ENCODE measurements at places on chromosomes 2 and 18.

GRCh38 chr2:19764998-19765397 is 136.8 kb downstream of the TTC32 start:
- no peak for DNase-seq

DNA sequence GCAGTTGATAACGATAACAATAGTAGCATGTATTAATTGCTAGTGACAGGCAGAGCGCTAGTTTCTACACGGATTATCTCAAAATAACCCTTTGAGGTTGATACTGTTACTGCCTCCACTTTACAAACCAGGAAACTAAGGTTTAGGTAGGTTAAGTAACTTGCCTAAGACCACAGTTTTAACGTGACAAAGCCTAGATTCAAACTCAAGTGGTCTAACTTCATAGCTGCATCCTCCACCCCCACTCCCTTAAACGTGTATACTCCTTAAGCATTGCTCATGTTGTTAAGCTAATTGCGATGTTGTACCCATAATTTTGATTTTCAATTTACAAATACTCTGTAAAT is 1.2 kb downstream of the ME2 start:
- DNase-seq = no peak

DNA sequence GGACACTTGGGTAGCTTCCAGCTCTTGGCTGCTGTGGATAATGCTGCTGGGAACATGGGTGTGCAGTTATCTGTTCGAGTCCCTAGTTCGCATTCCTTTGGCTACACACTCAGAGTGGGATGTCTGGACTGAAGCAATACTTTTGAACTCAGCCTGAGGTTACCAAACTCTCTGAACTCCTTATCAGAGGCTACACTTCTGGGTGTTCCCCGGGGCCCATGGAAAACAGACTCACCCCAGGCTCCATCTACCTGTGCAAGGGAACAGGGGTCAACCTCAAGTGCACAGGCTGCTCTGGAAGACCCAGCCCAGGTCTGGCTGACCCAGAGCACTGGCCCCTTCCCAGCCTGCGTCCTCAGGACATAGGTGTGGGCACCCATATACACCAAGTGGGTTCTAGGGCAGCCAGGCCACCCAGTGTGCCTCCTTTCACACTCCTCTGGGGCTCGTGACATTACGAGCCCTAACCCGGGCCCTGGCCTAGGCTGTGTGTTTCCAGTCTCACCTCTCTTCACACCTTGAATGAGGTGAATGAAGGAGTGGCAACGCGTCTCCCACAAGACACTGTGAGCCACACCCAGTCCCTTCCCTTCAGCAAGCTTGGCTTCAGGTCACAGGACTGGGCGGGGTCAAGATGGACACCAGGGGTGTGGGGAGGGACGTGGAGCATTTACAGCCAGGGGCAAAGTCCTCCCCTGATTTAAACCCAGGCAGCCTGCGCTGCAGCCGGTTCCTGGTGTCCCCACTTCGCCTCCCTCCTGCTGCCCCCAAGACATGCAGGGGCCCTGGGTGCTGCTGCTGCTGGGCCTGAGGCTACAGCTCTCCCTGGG is at the start of gene ALPI:
Gene ALPI (plus strand): TSS at position 728 of the 830 bp plus-strand sequence. CDS start 47 bp downstream, at position 775.
- no peak for DNase-seq

DNA sequence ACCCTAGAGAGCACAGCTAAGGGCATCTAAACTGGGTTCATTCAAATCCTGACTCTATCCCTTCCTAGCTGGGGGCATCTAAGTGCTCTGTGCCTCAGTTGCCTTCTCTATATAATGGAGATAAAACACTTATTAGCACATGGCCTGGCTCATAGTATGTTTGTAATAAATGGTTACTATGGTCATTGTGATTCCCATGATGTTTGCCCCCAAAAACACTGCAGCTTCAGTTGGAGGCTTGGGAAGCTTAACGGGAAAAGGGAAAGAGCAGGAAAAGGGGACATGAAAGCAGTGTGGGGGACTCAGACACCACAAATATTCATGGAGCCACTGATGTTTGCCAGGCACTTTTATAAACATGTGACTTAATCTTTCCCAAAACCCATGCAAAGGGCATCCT is 118.1 kb downstream of the INHBB start:
- no peak for DNase-seq

- DNase-seq = no peak
Observed at GRCh38 chr2:206218796-206219499, 55.5 kb upstream of the ZDBF2 start.

- DNase-seq = no peak
Observed at GRCh38 chr18:435940-436339, 64.6 kb downstream of the COLEC12 start.

DNA sequence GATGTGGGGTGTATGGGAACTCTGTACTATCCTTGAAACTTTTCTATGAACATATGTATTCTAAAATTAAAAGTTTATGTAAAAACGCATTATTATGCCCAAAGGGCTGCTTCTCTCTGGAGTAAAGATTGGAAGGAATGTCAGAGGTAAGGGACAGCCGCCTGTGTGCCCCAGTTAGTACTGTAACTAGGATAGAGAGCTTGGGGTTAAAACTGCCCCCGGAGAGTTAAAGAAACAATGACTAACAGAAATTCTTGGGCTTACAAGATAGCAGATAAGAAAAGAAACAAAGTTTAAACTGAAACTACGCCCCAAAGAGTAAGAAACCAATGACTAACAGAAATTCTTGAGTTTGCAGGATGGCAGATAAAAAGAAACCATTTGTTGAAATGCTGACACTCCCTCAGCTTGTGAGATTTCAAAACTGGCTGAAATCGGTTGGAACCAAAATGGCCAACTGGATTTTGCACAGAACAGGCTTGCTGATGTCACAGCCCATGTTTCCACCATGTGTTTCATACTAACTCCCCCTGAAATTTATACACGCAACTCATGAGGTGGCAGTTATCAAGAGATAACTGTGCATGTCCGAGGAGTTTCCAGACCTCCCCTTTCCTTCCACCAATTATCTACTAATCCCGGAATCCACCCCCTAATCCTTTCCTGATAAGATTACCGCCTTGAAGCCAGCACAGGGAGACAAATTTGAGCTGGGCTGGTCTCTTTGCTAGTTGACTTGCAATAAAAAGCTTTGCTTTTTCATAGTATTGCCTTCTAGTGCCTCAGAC is 8.7 kb upstream of the TXNDC2 start:
- no peak for DNase-seq

GRCh38 chr2:25369876-25370275 is 28.2 kb upstream of the DNMT3A start:
- DNase-seq = no peak

GRCh38 chr2:45193581-45193980 is 184.3 kb upstream of the SIX2 start:
- no peak for DNase-seq

- DNase-seq = no peak
Observed at GRCh38 chr2:156619021-156619539, 182.9 kb downstream of the GPD2 start.

All from BE2C (cell line).